ENCODE measurements at places on chromosomes 3 and 15.

- DNase-seq: no peak
Measured at GRCh38 chr3:179872842-179873241, 163.9 kb downstream of the PEX5L start.

DNA sequence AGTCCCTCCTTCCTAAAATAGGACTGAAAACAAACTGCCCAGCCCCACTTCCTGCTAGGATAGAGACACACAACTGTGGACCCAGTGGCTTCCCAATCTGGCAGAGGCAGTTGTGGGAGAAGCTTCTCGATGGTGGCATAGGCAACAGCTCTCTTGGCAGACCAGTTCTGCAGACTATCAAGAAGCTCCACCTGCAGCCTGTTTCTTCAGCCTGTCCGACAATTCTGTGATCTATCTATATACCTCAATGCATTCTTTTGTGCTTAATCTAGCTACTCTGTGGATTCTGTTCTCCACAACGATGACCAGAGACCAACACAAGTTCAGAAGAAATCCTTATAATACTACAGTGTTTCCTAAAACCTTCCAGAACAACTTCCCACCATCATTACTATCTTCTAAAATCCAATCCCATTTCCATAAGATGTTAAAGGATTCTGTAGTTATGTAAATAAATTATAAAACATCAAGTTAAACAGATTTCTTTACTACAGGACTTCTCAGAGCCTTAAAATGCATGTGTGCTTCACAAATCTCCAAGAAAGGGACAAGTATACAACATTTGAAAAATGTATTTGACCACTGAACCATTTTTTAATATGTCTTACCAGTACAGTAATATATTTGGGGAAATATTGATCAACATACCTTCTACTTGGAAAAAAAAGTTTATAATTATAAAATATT lies 57.7 kb downstream of the IGF2BP2 start:
- no peak for DNase-seq

DNA sequence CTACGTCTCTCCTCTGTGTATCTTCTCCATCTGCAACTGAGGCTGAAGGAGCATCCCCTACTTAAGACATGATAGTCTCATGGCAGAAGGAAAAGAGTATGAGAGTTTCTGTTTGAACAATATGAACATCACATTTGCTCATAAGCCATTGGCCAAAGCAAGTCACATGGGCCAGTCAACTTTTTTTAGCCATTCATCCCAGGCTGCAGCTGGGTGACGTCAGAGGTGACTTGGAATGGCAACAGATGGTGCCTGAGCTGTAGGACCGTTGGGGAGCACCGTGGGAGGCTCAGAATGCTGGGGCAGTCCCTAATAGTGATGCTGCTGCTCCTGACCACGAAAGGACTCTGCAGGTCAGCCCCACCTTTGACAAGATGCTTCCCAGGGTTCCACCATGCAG lies 58.7 kb downstream of the CRTC3 start:
- no peak for DNase-seq

- no peak for DNase-seq
Measured at GRCh38 chr3:9158865-9159630, 90.4 kb downstream of the SRGAP3 start.

GRCh38 chr3:23949784-23950183 lies 4.7 kb downstream of the NR1D2 start:
- DNase-seq: no peak

- no peak for DNase-seq
Measured at GRCh38 chr15:73796331-73796831, 43.2 kb upstream of the INSYN1 start.

DNA sequence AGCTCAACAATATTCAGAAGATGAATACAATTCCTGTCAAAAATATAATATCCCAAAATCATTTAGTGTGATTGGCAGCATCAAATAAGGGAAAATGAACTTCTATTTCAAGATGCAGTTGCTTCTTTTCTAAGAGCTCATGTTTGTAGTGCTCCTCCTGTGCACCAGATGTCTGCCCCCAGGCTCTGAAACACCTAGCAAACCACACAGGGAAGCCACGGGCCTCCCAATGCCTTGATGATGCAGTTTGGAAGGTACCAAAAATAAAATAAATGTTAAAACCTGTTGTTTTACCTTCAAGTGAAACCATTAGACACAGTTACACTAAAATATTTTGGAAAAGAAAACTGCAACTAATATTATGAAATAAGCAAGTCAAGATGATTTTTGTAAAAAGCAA lies 22.2 kb downstream of the CFAP20DC start:
- DNase-seq: no peak

DNA sequence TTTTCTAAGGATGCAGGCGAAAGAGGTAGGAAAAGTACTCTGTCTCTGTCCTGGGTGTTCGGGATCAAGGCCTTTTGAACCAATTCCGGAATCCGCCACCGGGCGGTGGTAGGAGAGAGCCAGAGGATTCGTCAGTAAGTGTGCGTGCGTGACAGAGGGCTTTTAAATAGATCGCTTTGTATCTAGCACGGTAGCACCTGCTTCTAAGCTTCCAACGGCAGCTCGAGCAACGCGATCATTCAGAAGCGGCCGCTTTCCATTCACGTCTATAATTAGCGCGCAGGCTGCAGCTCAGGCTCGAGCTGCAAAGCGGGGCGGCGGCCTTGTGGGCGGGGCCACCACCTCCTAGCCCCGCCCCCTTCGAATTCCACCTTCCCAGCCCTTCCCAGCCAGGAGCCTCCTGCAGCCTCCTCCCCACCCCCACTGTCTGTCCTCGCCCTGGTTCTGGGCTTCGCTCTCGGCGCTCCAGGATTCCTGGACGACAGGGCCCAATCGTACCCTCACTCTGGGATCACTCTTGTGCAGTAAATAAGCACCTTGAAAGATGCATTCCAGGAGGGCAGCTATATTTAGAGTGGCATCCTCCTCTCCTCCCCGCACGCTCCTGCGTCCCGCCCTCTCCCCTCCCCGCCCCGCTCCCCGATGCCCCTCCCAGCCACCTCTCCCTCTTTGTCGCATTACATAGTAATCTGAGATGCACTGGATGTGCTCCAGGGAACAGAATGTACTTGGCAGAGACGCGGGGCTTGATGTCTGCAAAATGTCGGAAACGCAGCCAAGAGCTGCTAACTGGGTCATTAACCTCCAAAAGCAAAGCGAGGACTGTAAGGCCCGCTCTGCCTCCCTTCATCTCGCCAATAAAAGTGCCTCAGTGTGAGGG lies 224.1 kb upstream of the TPRG1 start:
- peak; percentile 81 for DNase-seq

DNA sequence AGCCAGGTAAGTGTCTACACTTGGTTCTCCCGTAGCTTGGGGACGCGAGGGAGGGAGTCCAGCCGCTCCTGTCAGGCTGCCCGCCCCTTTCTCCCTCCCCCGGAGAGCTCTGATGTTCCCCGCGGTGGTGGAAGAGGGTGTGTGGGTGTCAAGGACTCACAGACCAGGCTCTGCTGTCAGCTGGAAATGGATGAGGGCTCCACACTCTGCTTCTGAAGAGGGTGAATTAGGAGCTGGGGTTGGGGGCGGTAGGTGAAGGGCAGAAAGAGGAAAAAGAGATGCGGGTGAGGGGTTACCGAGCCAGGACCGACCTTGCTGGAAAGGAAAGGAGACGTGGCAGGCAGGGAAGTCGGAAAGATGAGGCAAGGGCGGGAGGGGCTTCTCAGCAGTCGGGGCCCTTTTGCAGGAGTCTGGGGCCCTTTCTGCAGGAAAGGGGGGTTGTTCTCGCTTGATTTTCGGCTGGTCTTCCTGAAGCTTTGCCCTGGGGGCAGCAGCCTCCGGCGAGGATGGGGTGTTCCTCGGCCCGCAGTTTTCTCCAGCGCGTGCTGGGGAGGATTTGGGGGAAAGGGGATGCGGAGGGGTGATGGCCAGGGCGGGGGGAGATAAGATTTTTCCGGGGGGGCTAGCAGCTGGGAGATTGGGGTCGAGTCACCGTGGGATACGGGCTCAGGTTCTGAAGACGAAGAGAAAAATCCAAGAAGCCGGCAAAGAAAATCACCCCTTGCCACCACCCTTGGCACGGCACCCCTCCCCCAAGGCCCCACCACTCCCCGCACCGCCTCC lies 602 bp upstream of the BAHD1 start:
- peak; percentile 50 for DNase-seq

- no peak for DNase-seq
Measured at GRCh38 chr15:60894347-60894746, 334.8 kb downstream of the RORA start.

DNA sequence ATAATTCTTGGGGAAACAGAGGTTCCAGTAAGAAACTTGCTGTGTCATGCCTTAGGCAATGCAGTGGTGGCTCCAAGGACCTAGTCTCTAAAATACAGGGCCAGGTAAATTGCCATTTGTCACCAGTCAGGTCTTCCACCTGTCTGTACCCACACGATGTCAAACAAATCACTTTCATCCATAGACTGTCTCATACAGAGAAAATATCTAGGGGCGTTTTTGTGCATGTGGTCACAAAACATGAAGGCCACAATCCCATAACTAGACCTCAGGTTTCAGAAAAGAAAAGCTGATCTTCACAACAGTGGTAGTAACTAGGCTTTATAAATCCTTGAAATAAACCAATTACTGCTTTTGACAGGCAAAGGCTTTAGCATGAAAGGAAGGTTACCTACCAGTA lies 92.3 kb downstream of the SLC9A9 start:
- no peak for DNase-seq

DNA sequence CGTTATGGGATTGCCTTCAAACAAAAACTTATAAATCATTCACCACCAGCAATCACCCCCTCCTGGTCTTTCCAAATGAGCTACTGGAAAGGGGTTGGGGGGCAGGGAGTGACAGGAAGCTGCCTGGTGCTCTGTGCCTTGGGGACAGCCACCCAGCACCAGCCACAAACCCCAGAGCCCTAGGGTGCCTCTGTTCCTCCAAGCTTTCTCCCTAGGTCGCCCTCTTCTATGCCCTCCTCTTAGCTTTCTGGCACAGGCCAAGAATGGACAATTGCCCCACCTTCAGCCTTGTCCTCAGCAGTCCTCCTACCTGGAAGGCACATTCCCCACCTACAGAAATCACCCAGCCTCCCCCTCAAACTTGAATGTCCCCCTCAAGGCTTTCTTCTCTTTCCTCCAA lies 3.3 kb downstream of the OXTR start:
- no peak for DNase-seq

- no peak for DNase-seq
Measured at GRCh38 chr3:55297706-55298105, 189.4 kb downstream of the WNT5A start.

GRCh38 chr3:66465034-66465433 lies 35.8 kb downstream of the LRIG1 start:
- DNase-seq: no peak

DNA sequence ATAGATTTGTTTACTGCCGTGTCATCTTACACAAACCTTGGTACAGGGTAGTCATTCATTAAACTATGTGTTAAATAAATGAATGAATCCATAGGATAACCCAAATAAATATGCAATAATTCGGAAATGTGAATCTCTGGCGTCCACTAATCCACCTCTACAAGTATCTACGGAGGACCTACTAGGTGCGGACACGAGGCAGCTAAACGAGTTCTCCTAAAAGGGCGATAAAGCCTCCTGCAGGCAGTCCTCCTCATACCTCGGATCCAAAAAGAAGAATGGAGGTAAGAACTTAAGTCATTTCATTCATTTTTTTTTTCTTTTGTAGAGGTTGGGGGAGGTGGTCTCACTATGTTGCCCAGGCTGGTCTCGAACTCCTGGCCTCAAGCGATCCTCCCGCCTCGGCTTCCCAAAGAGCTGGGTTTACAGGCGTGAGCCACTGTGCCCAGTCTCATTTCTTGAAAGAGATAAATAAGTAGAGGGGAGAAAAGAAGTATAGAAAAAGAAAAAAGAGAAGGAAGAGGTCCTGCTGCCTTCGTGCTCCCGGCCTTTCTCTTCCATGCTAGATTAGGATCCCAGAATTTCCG lies 706 bp upstream of the RPL35A start:
- no peak for DNase-seq

GRCh38 chr3:10772271-10773161 lies 43.5 kb upstream of the SLC6A11 start:
- peak; percentile 30 for DNase-seq

DNA sequence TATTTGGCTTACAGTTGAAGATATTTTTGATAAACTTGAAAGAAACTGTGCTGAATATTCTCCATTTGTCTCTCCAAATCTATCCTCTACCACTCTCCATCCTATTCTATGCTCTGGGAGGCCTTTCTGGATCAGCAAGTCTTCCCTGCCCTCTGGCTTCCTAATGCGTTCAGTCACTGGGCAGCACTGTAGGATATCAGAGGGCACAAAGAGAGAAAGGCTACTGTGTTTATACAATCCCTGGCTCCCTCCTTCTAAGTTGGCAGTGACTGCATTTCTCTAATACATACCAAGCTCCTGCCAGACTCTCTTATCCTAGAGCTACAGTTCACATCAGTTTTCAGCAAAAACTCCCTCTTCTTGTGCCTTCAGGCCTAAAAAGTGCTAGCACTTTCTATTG lies 102.1 kb upstream of the FHIT start:
- DNase-seq: no peak

DNA sequence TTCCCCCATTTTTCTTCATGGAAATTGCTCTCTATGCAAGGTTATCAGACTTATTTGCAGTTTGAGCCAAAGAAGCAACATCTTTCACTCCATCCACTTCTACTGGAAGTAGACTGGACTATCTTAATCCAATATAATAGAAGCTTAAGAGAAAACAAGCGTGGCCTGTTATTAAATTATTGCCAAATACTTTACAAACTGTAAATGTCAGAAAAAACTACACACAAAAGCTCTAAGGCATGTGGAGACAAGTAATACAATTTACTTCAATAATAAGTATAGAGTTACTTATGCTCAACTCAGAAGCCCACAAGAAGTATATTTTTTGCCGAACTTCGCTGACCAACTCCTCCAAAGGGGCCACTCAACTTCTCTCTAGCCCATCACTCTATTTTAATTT lies 120.3 kb downstream of the BDH1 start:
- DNase-seq: no peak

GRCh38 chr15:22262613-22263020 lies 182.3 kb downstream of the OR4M2 start:
- DNase-seq: no peak

DNA sequence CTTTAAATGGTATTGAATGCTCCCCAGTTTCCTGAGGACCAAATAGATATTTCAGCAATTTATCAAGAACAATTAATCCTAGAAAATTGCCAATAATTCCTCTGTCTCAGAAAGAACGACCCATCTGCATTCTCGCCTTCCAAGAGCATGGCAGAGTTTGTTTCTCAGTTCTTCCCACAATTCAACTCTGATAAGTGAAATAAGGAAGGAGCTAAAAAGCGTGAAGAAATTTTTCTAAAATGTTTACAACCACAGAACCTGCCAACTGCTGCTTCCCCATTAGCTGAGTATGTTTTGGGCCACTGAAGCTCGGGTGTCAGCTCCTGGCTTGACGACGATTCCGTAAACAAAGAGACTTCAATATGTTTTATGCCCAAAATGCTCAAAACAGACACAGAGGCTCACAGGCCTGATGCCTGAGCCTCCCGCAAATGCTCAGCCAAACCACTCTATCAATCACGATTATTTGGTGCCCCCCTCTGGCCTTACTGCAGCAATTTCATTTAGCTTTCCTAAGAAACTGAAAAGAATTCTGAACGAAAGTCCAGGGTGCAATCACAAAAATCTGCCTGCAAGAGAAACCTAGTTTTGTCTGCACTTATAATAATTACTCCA lies 259.2 kb upstream of the CCDC54 start:
- peak; percentile 51 for DNase-seq

- no peak for DNase-seq
Measured at GRCh38 chr15:66433726-66434125, 47.0 kb downstream of the MAP2K1 start.

Measured in glutamatergic neuron (in vitro differentiated cells).